Activated CD8-positive, alpha-beta memory T cell treated with anti-CD3 and anti-CD28 coated beads for 1 hour (primary cell): ENCODE measurements at places on chromosomes 4 and X.

DNA sequence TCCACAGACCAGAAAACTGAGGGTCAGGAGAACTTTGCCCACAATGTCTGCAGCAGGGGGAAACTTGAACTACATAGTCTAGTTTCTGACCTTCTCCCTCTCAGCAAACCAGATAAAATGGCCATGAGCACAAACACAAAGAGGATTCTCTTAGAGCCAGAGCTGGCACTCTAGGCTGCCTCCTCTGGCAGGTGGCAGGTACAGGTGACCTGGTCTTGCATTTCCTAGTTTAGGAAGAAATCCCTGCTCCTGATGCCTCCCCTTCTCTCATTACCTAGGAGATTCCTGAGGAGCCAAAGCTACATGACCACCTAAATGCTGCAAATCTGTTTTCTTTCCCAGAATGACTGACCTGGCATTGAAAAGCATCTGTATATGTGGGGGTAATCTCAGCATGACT, 45.1 kb downstream of the ARHGEF9 start:
- DNase-seq = no peak

DNA sequence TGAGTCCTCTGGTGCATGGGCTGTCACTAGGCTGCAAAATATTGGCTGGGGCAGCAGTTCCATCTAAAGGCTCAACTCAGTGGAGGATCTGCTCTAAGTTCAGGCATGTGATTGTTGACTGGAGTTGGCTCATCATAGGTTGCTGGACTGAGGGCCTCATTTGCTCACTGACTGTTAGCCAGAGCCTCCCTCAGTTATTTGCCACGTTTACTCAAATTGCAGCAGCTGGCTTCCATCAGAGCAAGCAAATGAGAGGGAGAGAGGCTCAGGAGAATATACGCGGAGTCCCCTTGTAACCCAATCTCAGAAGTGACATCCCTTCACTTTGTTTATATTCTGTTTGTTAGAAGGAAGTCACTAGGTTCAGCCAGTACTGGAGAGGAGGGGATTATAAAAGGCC, 54.1 kb downstream of the BMP3 start:
- no peak for DNase-seq

- no peak for DNase-seq
Observed at GRCh38 chrX:130645955-130646583, 244.3 kb downstream of the RBMX2 start.

DNA sequence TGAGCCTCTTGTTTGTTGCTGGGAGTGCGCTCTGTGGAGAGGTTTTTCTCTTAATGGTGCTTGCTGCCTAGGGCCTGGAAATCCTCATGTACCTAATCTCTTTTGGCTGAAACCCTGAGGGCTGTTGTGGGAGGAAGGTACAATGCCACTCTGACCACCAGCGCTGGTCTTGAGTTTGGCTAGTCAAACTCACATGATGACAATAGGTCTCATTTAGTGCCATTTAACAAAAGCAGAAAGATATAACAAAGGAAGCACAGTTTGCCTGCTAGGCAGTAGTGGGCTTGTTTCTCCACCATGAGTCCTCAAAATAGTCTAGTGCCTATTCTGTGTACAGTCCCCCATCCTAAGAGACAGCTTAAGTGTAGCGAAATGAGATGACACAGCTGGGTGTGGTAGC, 111.3 kb downstream of the TSPAN7 start:
- no peak for DNase-seq
